Adrenal gland (tissue), 19 donors: ENCODE measurements at places on chromosomes 16 and 17. TPM values are rescaled to one million over a fixed set of nuclear protein-coding genes. Genes with fewer than 3 reads are reported as not detected.

Gene GFAP
- total RNA-seq = 0.88 TPM

Gene CLEC19A
- not detected for total RNA-seq

GRCh38 chr16:73057291-73058210 is 9.6 kb upstream of the ZFHX3 start:
- DNase-seq = peak; percentile 54

DNA sequence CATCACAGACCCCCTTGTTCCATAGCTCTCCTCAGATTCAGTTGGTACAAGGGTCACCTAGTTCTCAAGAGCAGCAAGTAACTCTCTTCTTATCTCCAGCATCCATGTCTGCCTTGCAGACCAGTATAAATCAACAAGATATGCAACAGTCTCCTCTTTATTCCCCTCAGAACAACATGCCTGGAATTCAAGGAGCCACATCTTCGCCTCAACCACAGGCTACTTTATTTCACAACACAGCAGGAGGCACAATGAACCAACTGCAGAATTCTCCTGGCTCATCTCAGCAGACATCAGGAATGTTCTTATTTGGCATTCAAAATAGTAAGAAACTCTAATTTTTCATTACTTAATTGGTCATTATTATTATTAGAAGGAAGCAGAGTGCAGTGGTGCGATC is 32.4 kb downstream of the NQO1 start:
- DNase-seq = no peak

- DNase-seq = no peak
Measured at GRCh38 chr17:36856222-36856621, 81.1 kb upstream of the LHX1 start.
